A172 (cell line): ENCODE measurements at places on chromosomes 6 and 20. TPM values are rescaled to one million over a fixed set of nuclear protein-coding genes. Genes with fewer than 3 reads are reported as not detected.

GRCh38 chr6:69907981-69908498, 41.7 kb downstream of the COL19A1 start:
- DNase-seq: no peak

DNA sequence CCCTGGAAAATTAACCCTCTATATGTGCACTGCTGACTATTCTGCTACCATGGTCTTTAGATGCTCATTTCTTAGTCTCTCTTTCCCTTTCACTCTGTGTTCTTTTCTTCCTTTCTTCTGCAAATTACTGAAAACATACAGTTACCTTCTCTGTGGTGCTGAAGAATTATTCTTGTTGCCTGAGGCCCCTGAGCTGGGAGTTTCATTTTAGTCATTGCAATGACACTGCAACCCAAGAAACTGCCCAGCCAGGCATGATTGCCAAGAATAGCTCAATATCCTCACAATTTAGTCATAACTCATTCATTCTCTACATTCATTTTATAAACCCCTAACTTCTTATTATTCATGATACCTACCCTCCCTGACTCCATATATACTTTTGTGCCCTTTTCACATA, 245.8 kb upstream of the RAB32 start:
- DNase-seq: no peak

GRCh38 chr20:58774667-58775263, 75.9 kb downstream of the GNAS-AS1 start:
- no peak for DNase-seq

GRCh38 chr6:25387483-25387882, 108.3 kb downstream of the CARMIL1 start:
- no peak for DNase-seq

- DNase-seq: no peak
Measured at GRCh38 chr6:159271257-159271656, 102.1 kb downstream of the FNDC1 start.

GRCh38 chr6:99492092-99492491, 23.1 kb downstream of the USP45 start:
- no peak for DNase-seq

Gene XRN2
- 128 and 139 TPM in 2 replicates for total RNA-seq

Gene MARCKS
- total RNA-seq: 108 and 150 TPM in 2 replicates

Gene SSTR4
- not detected in 2 replicates for total RNA-seq
